ENCODE measurements at places on chromosomes 12 and 14.

DNA sequence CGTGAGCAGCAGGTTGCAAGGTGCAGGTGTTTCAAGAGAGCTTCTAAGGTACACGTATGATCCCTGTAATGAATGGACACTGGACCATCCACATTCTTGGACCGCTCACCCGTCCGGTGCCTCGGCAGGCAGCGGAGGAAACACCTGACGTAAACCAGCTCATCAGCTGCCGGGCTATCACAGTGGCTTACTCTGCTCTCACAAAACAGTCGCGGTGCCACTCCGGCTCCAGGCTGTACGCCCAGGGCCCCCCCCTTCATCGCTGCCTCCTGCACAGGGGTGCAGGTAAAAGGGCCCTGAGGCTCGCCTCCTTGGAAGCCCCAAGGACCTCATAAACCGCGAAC lies 436 bp downstream of the VPS33A start:
- DNase-seq: peak; percentile 4

DNA sequence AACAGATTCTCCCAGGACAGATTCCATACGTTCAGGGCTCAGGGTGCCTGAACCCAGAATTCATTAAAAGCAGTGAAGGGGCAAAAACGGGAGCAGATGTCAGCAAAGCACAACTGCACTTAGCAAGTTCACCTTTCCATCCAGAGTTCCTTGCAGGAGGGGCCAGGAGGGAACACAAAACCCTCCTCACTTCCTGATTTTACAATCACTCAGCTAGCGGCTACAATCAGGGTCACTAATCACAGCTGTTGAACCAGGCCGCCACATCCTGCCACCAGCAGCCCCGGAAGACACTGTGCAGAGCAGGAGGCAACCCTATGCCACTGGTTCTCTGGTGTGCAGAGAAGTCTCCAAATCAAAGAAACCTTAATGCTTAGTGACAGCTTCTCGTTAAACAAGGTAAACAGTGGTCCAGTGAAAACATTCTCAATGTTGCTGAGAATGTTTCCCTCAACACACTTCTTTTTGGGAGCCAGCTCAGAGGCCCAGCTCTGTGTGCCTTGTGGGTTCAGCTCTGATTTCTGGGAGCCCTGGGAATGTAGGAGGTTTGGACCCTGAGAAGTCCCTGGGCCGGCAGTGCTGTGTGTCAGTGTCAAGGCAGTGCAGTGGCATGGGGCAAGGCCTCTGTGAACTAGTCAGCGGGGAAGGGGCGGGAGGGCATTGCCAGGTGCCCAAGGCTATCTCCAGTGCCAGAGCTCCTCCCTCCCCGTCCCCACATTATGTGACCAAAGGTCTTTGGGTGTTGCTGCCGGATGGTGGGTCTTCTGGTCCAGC lies 54.5 kb downstream of the VCPKMT start:
- no peak for DNase-seq

- no peak for DNase-seq
Measured at GRCh38 chr14:89430391-89431236, 13.6 kb upstream of the FOXN3 start.

- DNase-seq: no peak
Measured at GRCh38 chr12:5718073-5718472, 227.0 kb downstream of the ANO2 start.

- DNase-seq: no peak
Measured at GRCh38 chr14:61362072-61362750, 40.8 kb downstream of the PRKCH start.

DNA sequence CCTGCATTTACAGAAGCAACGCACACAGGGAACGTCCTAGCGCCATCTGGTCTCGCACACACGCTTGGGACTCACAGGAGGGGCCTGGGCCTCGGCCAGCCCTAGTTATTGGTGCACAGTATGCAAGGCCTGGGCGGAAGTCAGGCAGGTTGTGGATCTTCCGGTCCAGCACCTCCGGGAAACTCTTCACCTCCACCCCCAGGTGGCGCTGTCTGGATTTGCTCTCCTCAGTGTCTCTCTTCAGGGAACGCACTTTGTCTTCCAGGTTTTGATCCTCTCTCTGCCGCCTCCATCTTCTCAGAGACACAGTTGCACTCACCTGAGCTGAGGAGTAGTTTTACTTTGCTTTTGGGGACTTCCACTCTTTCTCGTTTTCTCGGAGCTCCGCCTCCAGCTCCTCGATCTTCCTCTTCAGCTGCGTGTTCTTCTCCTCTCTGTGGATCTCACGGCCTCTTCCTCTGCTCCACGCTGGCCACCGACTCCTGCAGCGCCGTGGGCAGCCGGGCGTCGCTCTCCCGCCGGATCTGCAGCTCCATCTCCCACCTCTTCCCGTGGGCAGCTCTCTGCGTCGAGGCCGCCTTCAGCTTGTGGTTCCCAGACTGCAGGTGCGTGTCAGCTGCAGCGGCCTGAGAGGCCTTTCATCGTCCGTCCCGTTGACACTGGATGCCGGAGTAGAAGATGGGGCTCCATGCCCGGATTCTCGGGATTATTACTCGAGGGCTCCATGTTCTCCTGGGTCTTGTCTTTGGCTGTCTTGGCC lies 933.8 kb downstream of the TMEM121 start:
- DNase-seq: no peak

GRCh38 chr12:64025174-64025958 lies 180.9 kb downstream of the SRGAP1 start:
- no peak for DNase-seq

DNA sequence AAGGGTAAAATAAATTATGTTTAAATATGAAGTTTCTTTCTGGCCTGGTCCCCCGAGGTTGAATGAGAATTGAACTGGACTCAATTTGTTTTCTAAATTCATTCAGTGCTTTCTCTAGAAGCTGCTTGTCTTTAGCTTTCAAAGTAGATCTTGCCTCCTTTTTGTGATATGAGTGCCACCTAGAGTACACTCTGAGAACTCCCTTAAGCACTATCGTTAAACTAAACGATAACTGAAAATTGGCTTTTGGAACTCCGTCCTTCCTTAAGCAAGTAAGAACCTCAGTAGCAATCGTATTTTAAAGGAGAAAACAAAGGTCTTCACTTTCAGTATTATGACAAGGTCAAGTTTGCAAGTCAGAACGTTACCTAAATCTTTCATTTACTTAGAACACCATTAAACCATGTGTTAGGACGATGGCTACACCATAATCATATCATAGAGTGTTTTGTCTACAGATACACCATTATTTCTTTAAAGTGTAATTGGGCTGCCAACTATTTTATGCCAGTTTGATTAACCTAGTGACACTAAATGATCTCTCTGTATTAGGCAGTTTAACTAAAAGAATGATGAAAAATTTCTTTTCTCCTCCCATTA lies 364.8 kb downstream of the SNAPC1 start:
- DNase-seq: peak; percentile 20

GRCh38 chr12:14558473-14558959 lies 9.2 kb downstream of the PLBD1 start:
- DNase-seq: no peak

- DNase-seq: no peak
Measured at GRCh38 chr12:45575823-45576475, 153.6 kb upstream of the ARID2 start.

DNA sequence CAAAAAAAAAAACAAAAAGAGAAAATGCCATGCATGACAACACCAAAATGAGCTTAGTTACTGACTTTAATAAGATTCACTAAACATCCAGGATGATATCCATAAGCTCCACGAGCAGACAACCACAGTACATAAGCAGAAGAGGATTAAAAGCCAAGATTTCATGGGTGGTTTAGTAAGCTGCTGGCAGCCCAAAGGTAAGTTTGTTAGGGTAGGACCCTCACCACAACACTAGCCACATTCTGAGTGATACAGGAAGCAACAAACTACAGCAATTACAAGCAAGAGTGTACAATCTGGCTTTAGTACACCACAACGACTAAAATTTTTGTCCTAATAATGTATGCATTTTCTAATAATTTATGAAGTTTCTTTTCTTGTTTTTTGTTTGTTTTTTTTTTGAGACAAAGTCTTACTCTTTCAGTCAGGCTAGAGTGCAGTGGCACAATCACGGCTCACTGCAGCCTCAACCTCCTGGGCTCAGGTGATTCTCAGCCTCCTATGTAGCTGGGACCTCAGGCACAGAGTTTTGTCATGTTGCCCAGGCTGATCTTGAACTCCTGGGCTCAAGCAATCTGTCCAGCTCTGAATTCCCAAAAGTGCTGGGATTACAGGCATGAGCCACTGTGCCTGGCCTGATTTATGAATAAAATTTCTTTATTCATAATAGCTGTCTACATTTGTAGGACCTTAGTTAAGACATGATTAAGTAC lies 221.4 kb downstream of the MED13L start:
- no peak for DNase-seq

DNA sequence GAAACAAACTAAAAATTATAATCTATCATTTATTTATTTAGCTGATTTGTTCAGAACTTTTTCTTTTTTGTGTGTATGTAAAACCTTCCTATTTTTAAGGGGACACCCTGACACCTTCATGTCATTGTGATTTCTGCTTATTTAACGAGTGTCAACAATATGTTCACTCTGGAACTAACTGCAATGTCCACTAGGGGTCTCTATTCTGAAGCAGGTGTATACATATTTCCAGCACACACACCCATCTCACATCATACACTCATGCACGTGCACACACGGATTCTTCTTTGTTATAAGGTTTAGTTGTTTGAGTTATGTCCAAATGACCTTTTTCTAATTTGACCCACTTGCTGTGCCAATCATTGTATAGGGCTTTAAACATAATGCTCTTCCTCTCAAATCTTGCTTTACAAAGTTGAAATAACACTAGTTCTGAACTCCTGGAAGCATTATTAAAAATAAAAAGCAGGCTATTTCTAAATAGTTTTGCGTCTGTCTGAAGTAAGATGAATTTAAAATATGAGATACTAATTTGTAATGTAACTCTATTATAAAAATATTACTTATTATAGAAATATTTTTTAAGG lies 15.5 kb downstream of the E2F7 start:
- DNase-seq: no peak

GRCh38 chr12:102501773-102502172 lies 21.4 kb upstream of the IGF1 start:
- no peak for DNase-seq

DNA sequence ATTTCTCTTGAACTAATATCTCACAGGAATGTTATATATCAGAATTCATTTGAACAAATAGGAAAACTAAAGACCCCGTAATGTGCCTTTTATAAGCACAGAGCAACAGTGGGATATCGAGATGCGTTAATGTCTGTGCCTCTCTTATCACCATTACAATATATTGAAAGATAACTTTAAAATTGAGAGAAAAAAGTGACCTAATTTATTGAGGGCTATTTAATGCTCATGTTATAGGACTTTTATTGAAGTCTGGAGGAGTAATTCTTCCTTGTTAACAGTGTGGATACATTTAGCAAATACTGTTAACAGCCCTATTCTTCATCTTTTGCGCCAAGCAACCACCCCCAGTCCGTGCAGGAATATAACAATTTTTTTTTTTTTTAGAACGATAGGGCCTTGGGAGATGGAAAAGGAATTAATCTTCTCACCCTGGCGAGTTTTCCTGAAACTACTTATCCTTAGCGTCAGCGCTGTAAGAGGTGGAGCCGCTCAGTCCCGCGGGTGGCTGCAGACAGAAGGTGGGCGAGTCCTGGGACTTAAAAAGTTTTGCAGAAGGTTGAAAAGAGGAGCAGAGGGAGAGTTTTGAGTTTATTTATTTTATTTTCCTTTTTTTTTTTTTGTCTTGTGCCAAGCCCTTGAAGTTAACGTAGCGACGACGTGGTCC lies 11.0 kb downstream of the FOXG1 start:
- DNase-seq: no peak

GRCh38 chr14:73049428-73049827 lies 8.9 kb upstream of the RBM25 start:
- no peak for DNase-seq

GRCh38 chr12:99067171-99067785 lies 422.2 kb downstream of the APAF1 start:
- DNase-seq: no peak

GRCh38 chr14:102223682-102224081 lies 81.3 kb downstream of the MOK start:
- DNase-seq: no peak

- no peak for DNase-seq
Measured at GRCh38 chr12:127162902-127163301, 1104.1 kb upstream of the TMEM132C start.

DNA sequence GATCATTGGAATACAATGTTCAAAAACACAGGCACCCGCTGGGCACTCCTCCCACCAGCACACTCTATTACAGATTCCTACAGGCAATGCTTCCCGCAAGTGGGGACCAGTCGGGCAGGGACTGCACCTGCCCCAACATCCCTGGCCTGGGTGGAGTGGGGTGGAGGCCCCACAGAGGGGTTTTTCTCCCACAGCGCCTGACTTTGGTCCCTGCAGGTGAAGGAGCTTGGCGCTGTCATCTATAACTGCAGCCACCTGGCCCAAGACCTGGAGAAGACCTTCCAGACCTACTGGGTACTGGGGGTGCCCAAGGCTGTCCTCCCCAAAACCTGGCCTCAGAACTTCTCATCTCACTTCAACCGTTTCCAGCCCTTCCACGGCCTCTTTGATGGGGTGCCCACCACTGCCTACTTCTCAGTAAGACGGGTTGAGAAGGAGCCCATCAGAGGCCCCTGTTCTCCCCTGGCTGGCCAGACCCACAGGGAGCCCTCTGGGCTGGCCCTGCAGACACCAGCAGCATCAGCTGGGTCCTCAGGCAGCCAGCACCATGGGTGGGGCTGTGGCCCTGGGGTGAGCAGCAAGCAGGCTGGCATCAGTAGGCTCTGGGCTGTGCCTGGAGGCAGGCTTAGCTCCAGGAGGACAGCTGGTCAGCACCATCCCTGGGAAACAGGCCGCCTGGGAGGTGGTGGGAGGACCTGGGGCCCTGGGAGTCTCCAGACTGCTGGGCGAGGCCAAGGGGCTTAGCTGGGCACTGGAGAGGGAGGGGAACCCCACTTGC lies 6.0 kb downstream of the PLD4 start:
- no peak for DNase-seq

Data from non-pigmented ciliary epithelial cell (primary cell).